ENCODE measurements at places on chromosomes 1 and 21.

GRCh38 chr1:51189421-51190073 lies 46.5 kb upstream of the RNF11 start:
- peak; percentile 11 for DNase-seq

GRCh38 chr1:20059847-20060246 lies 10.1 kb upstream of the PLA2G5 start:
- no peak for DNase-seq

DNA sequence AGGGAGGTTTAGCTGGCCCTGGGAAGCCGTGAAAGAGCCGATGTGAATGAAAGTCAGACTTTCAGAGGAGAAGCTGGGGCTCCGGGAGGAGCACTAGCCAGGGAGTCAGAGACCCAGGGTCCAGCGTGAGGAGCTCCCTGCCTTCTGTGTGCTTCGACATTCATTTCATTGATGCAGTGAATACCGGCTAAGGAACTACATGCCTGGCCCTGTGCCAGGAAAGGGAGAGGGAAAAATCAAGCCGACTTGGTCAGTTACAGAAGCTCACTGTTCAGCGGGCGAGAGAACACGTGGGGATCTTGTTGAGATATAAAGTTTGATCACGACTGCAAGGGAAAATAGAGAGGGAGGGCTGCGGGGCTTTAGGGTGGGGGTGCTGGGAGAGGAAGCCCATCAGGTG lies 76.7 kb upstream of the RUNX3 start:
- DNase-seq, result no peak

DNA sequence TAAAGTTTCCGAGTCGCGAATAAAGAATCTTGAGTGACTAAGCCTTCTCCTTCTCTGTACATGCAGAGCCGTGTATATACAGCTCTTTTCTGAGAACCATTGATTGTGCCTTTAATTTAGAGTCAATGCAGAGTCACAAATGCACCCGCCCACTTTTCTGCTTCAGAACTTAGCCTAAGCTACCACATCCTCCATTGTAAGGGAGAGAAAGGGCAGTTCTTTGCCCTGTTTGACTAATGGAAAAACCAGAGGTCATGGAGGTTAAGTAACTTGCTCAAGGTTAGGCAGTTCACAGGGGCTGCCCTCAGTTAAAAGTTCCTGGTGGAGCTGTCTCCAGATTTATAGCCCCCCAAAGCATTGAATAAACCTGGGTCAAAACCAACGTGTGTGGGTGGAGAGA lies 139.6 kb downstream of the TOMM20 start:
- peak; percentile 64 for DNase-seq

DNA sequence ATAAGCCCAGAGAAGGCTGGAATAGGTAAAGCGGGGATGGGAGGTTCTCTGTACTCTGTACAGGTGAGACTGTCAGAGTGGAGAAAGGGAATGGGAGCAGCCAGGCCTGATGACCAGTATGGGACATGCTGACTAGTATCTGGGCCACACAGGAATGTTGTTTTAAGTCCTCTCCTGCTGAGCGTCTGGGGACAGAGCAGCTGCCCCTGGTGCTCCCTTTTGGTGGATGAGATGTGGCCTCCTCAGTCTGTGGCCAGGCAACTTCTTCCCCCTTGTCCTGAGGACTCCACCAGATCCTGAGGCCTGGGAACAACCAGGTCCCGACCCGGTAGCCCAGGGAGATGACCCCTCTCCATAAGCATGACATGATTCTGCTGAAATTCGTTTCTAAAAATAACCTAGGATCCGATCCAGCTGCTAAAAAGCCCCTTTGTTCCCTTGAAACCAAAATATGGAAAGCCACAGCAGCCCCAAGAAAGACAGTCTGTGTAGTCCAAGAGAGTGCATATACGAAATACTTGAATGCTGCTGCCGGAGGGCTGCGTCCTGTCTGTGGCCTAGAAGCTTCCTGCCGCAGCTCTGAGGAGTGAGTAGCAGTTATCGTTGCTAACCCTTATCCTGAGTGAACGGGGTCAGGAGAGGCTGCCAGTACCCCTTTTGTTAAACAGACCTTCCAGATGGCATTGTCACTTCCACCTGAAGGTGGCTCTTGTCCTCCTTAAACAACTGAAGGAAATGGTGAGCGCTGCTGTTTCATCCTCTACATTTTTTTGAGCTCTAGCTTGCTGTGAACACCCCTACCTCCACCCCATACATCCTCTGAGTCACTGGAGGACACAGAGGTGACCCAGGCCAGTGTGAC lies 47.1 kb downstream of the ATP2B4 start:
- peak; percentile 63 for DNase-seq

DNA sequence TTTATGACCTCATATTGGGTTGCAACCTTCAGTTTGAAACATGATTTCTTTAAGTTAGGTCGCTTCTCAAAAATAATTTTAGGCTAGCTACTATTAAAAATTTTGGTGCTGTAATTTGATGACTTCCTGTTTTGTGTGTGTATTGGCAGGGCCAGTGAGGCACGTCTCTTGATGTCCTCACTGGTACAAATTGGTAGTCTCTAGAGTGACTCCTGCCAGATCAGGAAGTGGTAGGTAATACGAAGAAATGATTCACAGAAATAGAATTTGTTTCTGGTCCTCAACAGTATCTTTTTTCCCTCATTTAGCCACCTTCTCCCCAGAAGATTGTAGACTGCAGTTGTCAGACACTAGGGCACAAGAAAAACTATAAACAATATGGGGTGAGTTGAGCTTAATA lies 120.9 kb upstream of the KIAA1614 start:
- DNase-seq, result no peak

- no peak for DNase-seq
Observed at GRCh38 chr1:185533596-185533995, 200.6 kb upstream of the HMCN1 start.

- no peak for DNase-seq
Observed at GRCh38 chr21:40200126-40200525, 332.9 kb downstream of the PCP4 start.

- peak; percentile 20 for DNase-seq
Observed at GRCh38 chr1:182149411-182149965, 88.0 kb upstream of the ZNF648 start.

Measured in stimulated activated CD4-positive, alpha-beta T cell treated with anti-CD3 and anti-CD28 coated beads, Interleukin-1b, Interleukin-23, amount 100 ng/mL, for 48 hours (primary cell).